Activated CD4-positive, alpha-beta T cell treated with anti-CD3 and anti-CD28 coated beads for 36 hours (primary cell): ENCODE measurements at places on chromosomes 7 and 10. TPM values are rescaled to one million over a fixed set of nuclear protein-coding genes. Genes with fewer than 3 reads are reported as not detected.

ALKBH4 gene
- 9.1 TPM for total RNA-seq

FOXI2 gene
- total RNA-seq = not detected

VAX1 gene
- total RNA-seq = not detected

AOC1 gene
- total RNA-seq = not detected

PARP12 gene
- 25.7 TPM for total RNA-seq

C10orf105 gene
- 0.34 TPM for total RNA-seq

DIP2C gene
- total RNA-seq = 0.94 TPM

MTPN gene
- total RNA-seq = 136 TPM

DYNC1I1 gene
- not detected for total RNA-seq

RNF32 gene
- 0.71 TPM for total RNA-seq

NUDT5 gene
- total RNA-seq = 108 TPM

STRIP2 gene
- 51.8 TPM for total RNA-seq

COL1A2 gene
- total RNA-seq = 0.11 TPM

HNRNPH3 gene
- total RNA-seq = 157 TPM

KCNIP2 gene
- total RNA-seq = 2.7 TPM

CHST12 gene
- total RNA-seq = 1.9 TPM

GATA3 gene
- total RNA-seq = 30.2 TPM
